ENCODE measurements at places on chromosomes 4 and X.

GRCh38 chr4:164615964-164616363 lies 138.0 kb upstream of the SMIM31 start:
- no peak for DNase-seq

DNA sequence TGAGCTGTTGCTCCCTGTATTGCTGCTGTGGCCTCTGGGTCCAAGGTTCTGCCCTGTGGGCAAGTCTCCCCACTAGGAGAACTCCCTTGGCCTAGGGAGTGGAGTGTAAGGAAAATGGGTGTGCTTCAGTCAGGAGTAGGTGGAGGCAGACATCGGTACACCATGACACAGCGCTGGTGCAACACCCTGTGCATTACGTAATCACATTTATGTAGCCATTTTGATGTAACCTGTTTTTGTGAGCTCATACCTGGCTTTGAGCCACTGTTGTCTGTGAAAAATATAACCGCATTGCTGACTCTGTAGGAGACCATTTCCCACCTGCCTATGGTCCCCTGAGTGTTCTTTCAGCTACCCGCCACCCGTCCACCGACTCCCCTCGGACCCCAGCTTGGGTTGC lies 700.5 kb upstream of the AGA start:
- no peak for DNase-seq

DNA sequence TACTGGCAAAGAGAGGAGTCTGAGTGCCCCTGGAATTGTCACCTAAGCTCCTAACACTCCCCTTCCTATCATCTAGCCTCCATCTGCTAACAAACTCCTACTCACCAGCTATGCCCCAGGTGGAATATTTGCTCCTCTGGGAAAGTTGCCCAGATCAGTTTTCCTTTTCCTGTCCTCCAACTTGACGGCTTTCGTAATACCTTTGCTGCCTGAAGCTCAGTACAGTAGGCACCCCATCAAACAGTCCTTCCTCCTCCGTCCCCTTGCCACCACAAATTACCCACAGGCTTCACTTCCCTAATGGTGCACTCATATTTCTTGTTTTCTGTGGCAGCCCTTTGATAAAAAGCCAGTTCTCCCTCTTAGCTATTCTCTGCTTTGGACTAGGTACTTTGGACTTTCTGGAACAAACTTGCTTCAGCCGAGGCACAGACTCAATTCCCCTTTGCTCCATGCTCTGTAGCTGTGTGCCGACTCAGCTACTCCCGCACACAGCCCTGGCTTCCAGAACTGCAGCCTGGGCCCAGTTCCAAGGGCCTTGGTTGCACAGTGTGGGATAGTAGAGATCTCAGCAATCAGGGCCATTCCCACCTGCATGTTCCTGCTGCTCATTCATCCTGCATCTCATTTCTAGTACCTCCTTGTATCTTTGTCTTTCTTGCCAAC lies 605.1 kb downstream of the BCOR start:
- DNase-seq, result no peak

- no peak for DNase-seq
Measured at GRCh38 chrX:119121341-119121740, 6.3 kb downstream of the KIAA1210 start.

DNA sequence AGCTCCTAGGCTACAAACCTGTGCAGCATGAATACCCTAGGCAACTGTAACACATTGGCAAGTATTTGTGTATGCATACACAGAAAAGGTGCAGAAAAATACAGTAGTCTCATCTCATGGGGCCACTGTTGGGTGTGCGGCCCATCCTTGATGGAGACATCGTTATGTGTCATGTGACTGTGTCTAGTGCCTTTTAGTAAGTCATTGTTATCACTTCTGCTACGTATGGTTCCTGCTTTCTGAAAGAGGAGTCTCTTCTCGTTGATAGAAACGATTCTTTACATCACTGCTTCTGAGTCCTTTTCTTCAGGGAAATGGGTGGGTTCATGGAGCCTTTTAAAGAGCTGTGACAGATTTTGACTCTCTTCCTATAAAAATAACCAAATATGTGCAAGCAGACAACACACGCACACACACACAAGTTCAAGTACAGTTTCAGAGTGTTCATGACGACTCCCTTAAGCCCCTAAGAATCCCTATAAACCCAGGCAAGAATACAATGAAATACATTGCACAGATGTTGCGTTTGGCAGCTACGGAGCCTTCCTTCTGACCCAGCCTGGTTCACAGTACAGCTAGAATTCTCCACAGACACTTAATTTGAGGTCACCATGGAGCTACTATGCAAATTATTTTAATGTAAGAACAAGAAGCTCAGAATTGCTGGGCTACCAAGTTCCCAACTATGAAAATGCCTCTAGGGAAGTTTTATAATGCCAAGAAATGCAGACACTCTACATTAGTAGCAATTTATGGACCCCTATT lies 10.2 kb upstream of the STK32B start:
- DNase-seq, result no peak

DNA sequence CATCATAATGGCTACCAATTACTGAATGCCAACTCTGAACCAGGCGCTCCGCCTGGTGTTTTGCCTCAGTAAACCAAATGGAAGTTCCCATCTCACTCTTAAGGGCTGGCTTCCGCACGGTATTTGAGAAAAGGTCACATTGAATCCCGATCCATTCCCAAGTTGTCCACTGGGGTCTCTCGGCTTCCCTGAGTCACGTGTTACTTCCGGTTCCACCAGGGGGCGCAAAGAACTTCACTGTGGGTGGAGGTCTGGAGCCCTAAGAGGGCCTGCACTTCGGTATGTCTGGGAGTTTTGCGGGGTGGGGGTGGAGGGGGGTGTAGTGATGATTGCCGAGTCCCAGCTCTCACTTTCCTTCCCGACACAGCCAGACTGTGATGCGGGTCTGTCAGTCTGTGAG lies 13.4 kb upstream of the NHS start:
- no peak for DNase-seq

- DNase-seq, result no peak
Measured at GRCh38 chr4:145266881-145267280, 86.5 kb upstream of the OTUD4 start.

DNA sequence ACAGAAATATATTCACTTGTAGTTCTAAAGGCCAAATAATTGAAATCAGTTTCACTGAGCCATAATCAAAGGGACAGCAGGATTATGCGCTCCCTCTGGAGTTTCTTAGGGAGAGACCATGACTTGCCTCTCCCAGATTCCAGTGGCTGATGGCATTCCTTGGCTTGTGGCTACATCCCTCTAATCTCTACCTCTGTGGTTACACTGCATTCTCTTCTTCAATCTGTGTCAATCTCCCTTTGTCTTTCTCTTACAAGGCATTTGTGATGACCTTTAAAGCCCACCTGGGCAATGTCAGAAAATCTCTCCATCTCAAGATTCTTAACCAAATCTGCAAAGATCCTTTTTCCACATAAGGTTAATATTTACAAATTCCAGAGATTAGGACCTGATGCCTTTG lies 260.2 kb downstream of the UNC5C start:
- DNase-seq, result no peak

DNA sequence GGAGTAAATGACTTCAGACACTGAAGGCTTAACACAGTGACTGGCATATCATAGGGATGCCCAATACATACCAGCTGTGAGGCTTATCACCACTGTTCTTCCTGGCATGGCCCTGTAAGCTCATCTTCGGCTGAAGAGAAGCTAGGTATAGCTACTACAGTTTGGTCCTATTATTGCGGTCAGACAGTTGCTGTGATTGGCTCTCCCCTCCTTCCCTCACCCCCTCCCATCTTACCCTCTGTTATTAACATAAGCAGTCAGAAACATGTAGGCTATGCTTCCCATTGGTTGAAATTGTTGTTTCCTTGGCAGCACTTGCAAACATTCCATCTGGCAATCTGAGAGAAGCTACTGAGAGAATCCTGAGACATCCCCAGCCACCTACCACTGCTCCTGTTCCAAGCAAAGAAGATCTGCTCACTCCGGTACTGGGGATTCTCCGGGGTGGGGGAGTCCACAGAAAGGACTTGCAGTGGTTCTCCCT lies at the start of gene AKAP14:
AKAP14 (plus strand) TSS at position 51 of the 484 bp plus-strand sequence. CDS start 7,331 bp downstream, outside the sequence.
- no peak for DNase-seq

DNA sequence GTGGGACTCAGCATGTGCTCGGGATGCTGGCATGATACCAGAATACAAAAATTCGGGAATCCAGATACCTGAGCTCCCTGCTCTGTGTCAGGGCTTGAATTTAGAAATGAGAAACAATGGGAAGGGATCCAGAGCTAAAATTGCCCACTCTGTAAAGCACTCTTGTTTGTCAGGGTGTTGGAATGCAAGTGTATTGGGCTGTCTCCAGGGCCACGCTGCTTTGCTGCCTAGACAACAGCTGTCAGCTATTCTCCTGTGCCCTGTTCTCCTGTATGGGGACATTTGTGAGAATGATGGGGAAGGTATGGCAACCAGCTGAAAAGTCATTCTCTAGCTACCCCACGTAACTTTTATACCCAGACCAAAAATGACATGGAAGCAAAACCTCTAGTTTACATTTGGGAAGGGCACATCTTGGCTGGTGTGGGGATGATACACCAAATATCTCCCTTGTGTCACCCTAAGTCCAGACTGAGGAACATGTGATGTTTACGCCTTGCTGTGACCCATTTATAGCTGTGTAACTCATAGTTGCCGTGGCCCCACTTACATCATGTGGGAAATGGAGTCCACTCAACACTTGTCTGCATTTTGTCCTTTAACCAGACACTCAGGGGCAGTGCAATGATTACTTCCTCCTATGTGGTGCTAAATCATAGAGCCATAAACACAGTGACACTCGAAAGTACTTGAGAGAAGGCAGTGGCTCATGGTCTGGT lies 46.6 kb downstream of the SMPX start:
- no peak for DNase-seq

GRCh38 chr4:187128976-187129375 lies 405.3 kb upstream of the FAT1 start:
- DNase-seq, result no peak

DNA sequence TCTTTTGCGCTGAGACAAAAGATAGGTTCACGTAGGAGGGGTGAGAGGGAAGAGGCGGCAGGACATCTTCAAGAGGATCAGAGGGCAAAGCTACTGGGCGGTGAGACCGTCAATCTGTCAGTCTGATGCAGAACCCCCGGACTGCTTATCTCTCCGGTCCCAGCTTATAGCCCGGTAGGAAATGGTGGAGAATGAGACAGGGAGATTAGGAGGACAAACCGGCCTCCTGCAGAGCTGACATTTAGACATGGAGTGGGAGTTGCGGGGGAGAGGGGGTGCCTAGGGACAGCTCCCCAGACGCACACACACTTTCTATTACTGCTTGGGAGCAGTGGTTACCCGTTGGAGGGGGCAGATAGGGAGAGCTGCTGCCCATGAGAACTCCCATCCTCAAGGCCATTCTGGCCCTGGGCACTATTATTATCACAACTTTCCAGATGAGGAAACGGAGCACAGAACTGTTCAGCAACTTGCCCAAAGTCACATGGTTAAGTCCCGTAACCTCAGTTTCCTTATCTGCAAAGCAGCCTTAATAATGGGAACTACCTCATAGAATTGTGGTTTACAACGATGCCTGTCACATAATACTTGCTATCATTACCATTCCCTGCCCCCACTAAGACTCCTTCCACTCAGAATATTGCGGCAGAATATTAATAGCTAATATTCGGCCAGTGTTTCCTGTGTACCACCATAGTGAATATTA lies 1.1 kb upstream of the HDAC6 start:
- DNase-seq, result no peak

- no peak for DNase-seq
Measured at GRCh38 chr4:6767386-6767747, 15.2 kb upstream of the KIAA0232 start.

DNA sequence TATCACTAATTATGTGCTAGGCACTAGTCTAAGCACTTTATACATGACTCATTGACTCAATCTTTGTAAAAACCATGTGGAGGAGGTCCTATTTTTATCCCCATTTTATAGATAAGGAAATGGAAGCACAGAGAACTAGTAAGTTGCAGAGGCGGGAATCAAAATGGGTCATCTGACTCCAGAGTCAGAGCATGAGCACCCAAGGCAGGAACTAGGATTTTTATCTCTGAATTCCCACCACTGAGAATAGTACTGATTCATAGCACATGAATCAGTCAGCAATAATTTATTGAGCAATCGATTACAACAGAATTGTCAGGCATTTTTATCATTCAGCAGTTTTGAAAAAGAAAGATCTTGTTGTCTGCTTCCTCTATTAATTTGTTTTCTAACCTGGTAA lies 19.3 kb downstream of the SCARB2 start:
- DNase-seq, result no peak

GRCh38 chr4:38623260-38623659 lies 40.7 kb upstream of the KLF3 start:
- no peak for DNase-seq

GRCh38 chrX:40628506-40628905 lies 5.3 kb downstream of the MPC1L start:
- DNase-seq, result no peak

DNA sequence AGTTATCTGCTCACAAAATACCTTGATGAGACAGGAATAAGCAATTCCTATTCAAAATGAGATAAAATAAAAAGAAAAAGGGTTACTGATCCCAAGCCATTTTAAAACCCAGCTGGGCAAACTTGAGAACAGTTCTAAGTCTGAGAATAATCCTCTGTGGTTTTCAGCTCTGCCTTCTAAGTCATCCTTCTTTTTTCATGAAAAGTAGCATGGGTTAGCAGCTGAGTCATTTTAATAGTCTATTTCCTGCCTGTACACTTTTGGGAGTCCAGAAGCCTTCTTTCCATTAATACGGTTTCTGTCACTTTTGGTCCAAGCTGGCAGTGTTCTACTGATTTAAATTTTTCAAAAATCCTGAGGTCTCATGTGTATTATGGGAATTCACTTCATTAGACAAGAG lies 374.3 kb downstream of the IQCM start:
- DNase-seq, result no peak

- no peak for DNase-seq
Measured at GRCh38 chrX:13829983-13830382, 13.1 kb upstream of the GPM6B start.

GRCh38 chr4:114180481-114180880 lies 201.0 kb upstream of the ARSJ start:
- peak; percentile 2 for DNase-seq

- no peak for DNase-seq
Measured at GRCh38 chr4:180932370-180933001, 1310.7 kb upstream of the TENM3 start.

DNA sequence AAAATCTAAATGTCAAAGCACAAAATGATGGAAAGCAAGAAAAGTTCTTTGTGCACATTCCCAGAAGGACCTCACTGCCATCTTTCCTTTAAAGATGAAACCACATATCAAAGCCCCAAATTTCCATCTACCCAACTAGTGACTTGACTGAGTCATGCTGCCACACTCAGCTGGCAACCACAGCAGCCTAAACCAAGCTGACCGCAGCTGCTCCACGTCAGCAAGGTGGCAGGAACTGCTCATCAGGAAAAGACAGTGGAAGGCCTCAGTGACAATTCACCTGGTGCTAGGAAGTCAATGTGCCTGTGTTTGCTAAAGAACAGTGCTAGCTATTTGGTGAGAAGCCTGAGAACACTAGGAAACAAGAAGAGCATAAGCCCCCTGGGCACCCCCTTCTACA lies 26.1 kb downstream of the ACOX3 start:
- DNase-seq, result peak; percentile 81

- DNase-seq, result no peak
Measured at GRCh38 chr4:118967393-118967792, 78.7 kb downstream of the SYNPO2 start.
